Dermis microvascular lymphatic vessel endothelial cell (primary cell): ENCODE measurements at places on chromosomes 13 and 19. TPM values are rescaled to one million over a fixed set of nuclear protein-coding genes. Genes with fewer than 3 reads are reported as not detected.

Gene ZNF835
- total RNA-seq: 0.13 and 0.51 TPM in 2 replicates

Gene KCNN4
- 0.39 and 0.51 TPM in 2 replicates for total RNA-seq

Gene DPF1
- total RNA-seq: 0.13 and 0.26 TPM in 2 replicates

Gene TMEM59L
- total RNA-seq: under 0.01 TPM in 1 of 2 replicates, not detected in the other

Gene FAM124A
- 4.6 and 7.7 TPM in 2 replicates for total RNA-seq

Gene ZNF470
- 3.1 and 3.5 TPM in 2 replicates for total RNA-seq

Gene OR10H1
- total RNA-seq: not detected in 2 replicates

Gene SLC10A2
- total RNA-seq: not detected in 2 replicates

Gene XRCC1
- total RNA-seq: 13.6 and 17.1 TPM in 2 replicates

Gene ZNF799
- total RNA-seq: 4.6 and 6.6 TPM in 2 replicates

GRCh38 chr19:10431254-10431942 is 11.1 kb downstream of the PDE4A start:
- no peak for DNase-seq

GRCh38 chr19:4851551-4852290 is 15.7 kb downstream of the PLIN3 start:
- DNase-seq: peak; percentile 64

GRCh38 chr19:5046339-5047039 is 77.6 kb downstream of the KDM4B start:
- no peak for DNase-seq

- no peak for DNase-seq
These were observed 7.0 kb upstream of the RCN3 start for GRCh38 chr19:49520705-49521319.

DNA sequence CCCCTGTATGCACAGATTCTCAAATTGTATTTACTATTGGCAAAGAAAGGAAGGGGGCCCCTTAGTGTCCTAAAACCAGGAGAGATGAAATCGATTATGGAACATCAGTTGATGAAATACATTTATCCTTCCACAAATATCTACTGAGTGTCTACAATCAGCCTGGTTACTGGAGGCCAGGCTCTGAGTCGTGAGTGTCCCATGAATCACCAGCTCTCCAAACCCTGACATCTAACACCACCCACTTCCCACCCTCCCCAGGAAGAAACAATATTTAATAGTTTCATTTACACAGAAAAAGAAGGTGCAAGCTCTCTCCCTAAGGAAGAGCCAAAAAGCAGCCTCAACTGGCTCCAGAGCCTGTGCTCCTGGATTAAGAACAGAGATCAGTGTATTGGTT is 25.2 kb downstream of the KCTD15 start:
- DNase-seq: no peak

DNA sequence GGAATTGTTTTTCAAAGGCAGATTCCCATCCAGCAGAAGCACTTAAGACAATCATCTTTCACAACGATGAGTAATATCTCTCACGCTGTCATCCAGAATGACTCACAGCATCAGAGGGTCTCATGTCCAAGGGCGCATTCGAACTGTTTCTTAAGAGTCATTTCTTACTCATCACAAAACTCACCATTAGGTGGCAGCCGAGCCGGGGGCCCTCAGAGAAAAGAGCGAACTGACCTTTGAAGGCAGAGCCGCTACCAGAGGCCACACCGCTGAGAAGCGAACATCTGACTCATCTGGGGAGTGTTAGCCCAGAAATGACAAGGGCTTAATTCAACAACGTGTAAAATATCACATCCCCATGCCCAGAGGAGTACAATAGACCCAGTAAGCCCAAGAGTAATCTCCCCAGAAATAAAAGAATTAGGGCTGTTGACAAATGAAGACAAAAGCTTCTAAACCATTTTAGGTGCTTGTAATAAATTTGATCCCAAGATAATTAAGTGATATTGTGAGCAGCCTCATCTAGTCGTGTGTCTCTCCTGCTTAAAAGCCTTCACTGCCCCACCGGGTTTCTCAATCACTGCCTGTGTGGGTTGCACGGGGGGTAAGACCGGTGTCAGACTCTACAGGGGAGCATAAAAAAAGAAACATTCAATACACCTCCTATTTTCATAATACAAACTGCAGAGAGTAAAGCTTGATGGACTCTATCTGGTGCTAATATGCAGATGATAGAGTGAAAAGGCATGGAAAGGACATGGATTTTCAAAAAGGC is 96.2 kb downstream of the CYSLTR2 start:
- no peak for DNase-seq

DNA sequence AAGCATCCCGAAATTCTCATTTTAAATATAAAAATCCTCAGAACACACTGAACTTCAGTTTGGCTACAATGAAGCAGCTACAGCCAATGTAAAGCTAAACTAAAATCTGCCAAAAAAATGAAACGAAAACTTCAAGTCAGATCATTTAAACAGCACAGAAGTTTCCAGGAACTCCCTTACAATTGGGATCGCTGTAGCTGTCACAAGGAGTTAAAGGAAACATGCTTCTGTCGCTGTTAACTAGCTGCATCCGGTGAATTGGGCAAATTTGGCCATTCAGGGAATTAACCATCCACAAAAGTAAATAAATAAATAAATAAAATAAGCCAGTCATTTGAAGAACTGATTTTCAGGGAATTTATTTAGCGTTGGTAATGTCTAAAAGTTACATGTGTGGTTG is 77.0 kb upstream of the PEG3 start:
- no peak for DNase-seq

DNA sequence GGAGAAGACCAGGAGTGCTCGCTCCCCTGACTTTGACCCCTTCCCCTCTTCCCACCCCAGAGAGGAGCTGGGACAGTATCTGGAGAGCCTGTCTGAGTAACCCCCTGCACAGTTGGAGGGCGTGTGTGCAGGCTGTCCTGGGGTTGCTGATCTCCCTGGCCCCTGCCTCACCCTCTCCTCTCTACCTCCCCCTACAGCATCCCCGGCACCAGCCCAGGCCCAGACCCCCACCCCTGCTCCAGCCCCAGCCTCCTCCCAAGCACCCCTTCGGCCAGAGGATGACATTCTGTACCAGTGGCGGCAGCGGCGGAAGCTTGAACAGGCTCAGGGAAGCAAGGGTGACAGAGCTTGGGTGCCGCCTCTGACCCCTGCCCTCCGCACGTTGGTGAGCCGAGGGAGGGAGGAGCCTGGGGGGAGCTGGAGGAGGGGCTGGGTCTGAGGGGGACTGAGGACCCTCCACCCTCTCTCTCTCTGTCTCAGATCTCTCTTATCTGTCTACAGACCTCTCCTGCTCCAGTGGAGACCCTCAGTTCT is 8.7 kb downstream of the PROSER3 start:
- DNase-seq: no peak

- no peak for DNase-seq
These were observed 8.8 kb downstream of the DCAF15 start for GRCh38 chr19:13960863-13961784.

DNA sequence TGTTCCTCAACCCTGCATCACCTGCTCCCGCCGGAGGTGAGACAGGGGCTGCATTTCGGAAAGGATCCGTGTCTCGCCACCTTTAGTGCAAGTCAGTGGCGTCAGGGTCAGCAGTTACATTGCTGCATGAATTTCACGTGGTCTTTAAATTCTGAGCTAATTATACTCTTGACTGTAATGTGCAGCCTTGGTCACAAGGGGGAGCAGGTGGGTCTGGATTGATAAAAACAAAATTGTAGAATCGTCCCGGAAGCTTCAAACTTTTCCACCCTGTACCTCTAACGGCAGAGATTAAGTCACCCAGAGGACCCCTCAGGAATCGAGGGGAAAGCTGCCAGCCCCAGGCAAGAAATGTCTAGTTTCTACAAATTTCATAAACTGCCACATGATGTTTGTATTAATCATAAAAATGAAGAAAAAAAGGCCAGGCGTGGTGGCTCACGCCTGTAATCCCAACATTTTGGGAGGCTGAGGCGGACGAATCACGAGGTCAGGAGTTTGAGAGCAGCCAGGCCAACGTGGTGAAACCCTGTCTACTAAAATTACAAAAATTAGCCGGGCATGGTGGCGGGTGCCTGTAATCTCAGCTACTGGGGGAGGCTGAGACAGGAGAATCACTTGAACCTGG is 20.2 kb downstream of the BBC3 start:
- peak; percentile 83 for DNase-seq

- DNase-seq: no peak
These were observed 963.4 kb downstream of the PCDH17 start for GRCh38 chr13:58594747-58595600.

DNA sequence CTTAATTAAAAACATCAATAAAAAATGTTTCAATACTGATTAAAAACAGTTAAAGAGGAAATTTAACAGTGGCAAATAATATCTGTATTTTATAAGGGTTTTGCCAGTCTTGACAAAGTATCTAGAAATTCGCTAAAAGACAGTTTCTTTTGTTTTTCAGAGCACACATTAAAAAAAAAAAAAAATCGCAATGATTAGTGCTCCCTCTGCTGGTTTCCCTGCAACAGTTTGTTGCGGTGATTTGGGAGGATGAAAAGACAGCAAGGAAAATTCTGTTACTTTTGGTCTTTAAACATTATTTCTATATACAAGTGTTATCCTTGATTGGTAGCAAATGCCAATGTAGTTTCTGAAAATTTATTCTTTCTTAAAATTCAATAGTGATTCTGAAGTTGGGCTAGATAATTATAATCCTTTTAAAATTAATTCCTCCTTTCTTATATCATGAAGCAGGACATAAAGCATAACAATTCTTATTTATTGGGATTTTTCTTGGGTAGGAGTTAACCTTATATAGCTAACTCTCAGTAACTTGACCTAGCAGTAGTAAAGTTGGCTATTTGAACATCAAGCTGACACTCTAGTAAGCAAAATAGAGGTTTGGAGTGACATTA is 23.1 kb upstream of the SPRY2 start:
- DNase-seq: peak; percentile 45

DNA sequence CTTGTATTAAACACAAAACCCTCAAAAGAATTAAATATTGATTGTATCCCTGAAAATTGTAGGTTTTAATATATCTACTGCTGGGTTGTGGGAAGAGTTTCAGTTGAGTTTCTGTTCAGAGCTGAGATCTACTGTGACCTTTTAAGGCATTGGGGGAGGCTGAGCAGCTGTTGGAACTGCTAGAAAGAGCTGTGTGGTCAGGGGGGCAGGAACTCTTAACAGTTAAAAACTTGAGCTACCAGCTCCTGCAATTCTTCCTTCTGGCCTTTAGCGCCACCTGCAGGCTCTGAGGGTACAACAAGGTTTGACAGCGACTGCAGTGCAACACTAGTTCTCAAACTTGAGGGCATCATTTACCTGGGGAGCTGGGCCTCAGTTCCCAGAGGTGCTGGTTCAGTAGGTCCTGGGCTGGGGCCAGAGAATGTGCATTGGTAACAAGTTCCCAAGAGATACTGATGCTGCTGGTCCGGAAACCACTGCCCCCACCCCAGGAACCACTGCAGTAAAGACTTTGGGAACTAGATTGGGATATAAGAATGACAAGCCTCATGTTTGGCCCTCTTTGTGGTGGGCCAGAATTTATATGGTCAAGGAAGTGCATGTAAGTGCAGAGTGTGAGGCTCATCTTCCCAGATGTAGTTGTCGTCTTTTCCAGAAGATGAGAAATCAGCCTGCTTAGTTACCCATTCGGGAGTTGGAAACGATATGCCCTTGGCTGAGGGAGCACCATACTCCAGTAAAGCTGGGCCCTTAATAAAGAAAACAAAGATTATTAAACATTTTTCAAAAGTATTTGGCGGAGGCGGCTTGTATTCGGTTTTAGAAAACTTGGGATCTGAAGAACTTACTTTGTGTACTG is 2.6 kb downstream of the RNASEH2B start:
- DNase-seq: peak; percentile 61

DNA sequence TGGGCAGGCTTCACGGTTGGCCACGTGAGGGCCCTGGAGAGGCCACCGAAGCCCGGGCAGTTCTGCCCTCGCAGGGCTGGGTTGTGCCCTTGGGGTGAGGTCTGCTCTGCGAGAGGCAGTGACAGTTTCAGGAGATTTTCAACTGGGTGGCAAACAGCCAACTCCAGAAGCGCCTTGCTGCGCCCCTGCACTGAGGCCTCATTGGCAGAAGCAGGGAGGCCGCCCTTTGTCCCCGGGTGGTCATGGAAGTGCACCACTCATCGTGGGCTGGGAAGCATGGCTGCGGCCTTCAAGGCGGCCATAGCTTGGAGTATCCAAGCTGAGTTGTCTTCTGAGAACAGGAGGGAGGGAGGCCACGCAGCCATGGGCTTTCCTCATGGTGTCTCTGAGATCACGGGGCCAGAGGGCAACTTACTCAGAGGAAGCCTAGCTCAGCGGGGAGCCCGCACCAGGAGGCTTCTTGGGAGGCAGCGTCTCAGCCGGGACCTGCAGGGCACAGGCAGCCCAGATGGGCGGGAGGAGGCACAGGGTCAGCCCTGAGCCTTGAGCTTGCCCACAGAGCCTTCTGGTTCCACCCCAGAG is 14.8 kb downstream of the PLEKHJ1 start:
- no peak for DNase-seq

DNA sequence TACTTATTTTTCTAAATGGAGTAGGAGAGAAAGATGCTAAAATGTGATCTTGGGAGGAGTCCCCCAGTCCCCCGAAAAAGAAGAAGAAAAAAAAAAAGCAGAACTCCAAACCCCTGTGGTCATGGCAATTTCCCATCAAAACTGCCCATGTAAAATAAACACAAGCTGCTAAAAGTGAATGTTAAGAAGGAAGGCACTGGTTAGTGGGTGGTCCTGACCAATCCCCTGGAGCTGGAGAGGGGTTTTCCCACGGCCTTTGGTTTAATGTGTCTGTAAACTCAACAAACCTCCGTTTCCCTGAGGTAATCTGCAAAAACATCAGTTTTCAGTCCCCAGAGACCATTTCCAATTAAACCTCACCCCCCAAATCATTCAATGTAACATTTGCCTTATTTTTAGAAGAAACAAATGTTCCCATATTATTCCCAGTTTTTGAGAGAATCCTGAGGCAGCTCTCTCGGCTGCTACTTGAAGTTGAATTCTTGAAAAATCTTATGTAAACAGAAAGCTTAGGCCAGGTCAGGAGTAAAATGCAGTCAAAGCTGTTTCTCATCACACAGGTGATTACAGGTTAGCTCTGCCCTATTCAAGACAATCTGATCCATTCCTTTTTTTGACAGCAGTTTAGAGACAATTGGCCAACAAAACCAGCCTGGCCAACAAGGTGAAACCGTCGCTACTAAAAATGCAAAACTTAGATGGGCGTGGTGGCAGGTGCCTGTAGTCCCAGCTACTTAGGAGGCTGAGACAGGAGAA is 17.0 kb downstream of the RAB3D start:
- no peak for DNase-seq

GRCh38 chr13:108433976-108434755 is 164.6 kb downstream of the TNFSF13B start:
- no peak for DNase-seq

DNA sequence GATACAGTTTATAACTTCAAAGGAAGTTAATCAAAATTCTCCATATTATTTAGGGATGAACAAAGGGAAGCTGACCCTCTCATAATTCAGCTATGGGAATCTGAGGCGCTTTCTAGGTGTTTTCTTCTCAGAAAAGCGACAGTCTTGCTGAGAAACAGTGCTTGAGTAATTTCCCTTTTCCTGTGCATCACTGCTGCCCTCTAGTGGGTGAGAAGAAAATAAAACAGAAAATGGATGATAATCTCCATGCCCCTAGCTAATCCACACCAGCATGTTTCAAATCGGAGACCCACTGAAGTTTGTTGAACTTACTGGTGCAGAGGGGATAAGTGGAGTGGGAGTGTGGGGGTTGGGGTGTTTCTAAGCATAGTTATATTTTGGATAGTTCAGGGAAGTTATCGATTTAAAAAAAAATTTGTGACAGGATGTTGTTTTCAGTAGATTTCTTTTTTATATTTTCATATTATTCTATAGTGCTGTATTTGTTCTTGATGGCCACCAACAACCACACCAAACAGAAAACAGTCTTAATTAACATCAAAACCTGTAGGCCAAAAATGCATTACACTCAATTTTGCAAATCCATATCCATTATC is 21.4 kb downstream of the LCP1 start:
- DNase-seq: peak; percentile 65

GRCh38 chr19:27671876-27672275 is 1541.1 kb downstream of the UQCRFS1 start:
- no peak for DNase-seq
